ENCODE measurements at places on chromosomes 2 and 18. TPM values are rescaled to one million over a fixed set of nuclear protein-coding genes. Genes with fewer than 3 reads are reported as not detected.

ALPG gene
- not detected for total RNA-seq

GDF7 gene
- 0.41 TPM for total RNA-seq

POMC gene
- total RNA-seq, result not detected

GRCh38 chr18:52510139-52510538 lies 170.1 kb downstream of the DCC start:
- H3K36me3 ChIP-seq, result no peaks in the 10 kb centered on the region
- DNase-seq, result no peak
- no peaks in the 10 kb centered on the region for H3K27me3 ChIP-seq
- H3K4me1 ChIP-seq, result no peaks in the 10 kb centered on the region
- no peak overlapping the region for H3K27ac ChIP-seq

DNA sequence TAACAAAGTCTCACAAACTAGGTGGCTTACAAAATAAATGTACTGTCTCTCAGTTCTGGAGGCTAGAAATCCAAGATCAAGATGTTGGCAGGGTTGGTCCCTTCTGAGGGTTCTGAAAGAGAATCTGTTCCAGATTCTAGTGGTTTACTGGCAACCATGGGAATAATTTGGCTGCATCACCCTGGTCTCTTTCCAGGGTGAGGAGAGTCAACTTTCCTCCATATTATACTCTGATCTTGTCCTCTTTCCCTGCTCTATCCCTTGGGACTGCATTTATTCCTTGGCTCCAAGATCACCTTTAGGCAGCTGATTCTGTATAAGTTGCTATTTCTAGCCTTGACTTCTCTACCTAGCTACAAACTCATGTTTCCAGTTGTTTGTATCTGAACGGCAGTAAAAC lies 35.2 kb downstream of the SLC40A1 start:
- DNase-seq, result no peak
- no peaks in the 10 kb centered on the region for H3K27me3 ChIP-seq
- H3K36me3 ChIP-seq, result no peaks in the 10 kb centered on the region
- peak overlapping the region; percentile 54 for H3K27ac ChIP-seq
